ENCODE measurements at places on chromosomes 13 and 19.

GRCh38 chr13:80133631-80134261 lies 207.2 kb downstream of the SPRY2 start:
- no peak for DNase-seq

GRCh38 chr13:29108068-29108786 lies 288.1 kb downstream of the MTUS2 start:
- no peak for DNase-seq

DNA sequence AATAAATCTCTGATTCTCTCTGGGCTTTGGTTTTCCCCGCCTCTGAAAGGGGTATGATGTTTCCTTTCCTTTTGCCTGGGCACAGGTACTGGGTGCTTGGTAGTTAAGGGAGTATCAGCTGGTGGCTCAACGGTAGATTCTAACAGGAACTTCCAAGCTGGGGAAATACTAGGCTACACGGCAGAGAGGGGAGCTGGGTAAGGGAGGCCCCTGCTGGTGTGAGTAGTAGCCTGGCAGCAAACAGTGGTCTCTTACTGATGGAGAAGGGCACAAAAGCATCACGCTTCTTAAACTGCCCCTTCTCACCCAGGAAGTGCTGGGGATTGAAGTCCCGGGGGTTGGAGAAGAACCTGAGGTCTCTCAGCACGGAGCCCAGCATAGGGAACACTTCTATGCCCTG lies 26.9 kb upstream of the CYP2A7 start:
- no peak for DNase-seq

- DNase-seq = no peak
These were observed 21.9 kb downstream of the PCDH17 start for GRCh38 chr13:57653229-57653989.

DNA sequence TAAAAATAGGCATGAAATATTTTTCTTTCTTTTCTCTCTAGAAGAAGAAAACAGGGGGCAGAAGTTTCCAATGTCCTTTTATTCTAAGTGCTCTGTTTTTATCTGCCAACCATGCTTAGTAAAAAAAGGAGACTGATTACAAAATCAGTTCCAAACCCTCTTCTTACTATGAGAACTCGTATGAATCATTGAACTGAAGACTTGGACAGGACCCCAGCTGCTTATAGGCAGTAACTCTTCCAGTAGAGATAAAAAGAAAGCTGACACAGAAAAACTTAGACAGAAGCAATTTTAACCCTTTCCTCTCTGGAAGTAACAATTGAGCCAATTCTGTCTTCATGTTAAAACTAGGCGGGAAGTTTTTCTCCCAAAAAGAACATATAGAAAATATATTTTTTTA lies 24.5 kb upstream of the FREM2 start:
- DNase-seq = no peak

- DNase-seq = no peak
These were observed 7.0 kb upstream of the TSC22D1 start for GRCh38 chr13:44583137-44583536.

DNA sequence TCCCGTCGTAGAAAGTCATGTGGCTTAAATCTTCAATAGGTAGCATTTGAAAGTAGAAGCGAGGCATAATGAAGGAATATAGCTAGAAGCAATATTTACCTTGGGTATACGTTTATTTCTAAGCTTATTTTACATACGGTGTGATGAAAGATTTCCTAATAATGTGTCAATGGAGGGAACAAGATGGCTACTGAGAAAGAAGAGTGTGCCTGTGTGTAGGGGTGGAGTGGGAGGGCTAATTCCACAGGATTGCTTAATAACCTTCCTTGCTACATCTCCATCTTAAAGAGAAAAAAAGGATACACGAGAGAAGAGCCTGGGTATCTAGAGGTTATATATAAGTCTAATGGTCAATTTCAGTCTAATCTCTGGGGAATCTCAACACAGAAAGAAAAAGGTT lies 2.0 kb downstream of the SPART start:
- no peak for DNase-seq

- peak; percentile 88 for DNase-seq
These were observed 11.0 kb downstream of the MOB3A start for GRCh38 chr19:2084993-2085720.

DNA sequence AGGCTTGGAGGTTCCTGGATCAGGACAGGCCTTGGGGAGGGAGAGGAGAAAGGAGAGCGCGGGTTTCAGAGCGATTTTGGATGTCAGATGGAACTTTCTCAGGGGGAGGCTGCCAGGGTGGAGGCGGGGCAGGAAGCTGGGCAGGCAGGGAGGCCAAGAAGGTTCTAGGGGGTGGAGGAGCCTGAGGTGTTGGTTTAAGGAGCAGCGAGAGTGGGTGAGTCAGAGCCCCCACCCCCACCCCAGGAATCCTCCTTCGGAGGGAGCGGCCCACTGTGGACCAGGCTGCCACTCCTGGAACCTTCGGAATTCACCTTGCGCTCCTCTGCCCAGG lies 15.9 kb upstream of the NOP53 start:
- no peak for DNase-seq

- DNase-seq = no peak
These were observed 403.3 kb upstream of the ATXN8OS start for GRCh38 chr13:69704311-69704710.

GRCh38 chr19:55685776-55686175 lies 10.8 kb downstream of the EPN1 start:
- no peak for DNase-seq

DNA sequence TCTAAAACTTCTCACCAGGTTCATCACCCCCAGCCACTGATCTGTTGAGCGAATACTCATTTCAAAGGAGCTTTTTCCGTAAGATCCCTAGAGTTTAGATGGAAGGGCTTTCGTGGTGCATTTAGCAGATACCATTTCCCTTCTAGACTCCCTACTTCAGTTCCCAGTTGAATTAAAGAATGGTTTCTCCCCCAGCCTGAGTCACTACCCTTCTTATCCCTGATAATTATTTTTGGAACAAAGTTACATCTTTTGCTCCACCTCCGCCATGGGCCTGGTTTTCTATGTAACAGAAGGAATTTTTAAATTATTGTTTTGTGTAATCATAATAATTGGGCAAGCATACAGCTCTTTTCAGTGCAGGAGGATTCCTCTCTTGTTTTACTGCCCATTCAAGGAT lies 22.0 kb downstream of the USPL1 start:
- no peak for DNase-seq

DNA sequence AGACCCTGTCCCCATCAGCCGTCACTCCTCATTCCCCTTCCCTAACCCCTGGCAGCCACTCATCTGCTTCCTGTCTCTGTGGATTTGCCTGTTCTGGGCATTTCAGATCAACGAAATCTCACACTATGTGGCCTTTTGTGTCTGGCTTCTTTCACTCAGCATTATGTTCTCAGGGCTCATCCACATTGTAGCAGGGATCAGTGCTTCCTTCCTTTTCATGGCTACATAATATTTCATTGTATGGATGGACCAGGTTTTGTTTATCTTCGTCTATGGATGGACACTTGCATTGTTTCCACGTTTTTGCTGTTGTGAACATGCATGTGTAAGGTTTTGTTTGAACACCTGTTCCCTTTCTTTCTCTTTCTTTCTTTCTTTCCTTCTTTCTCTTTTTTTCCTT lies 41.3 kb downstream of the NWD1 start:
- DNase-seq = no peak

All from stimulated activated CD8-positive, alpha-beta memory T cell treated with anti-CD3 and anti-CD28 coated beads, Interleukin-2, amount 100 ng/mL, for 1 hour (primary cell).